ENCODE measurements at places on chromosomes 5 and 9.

DNA sequence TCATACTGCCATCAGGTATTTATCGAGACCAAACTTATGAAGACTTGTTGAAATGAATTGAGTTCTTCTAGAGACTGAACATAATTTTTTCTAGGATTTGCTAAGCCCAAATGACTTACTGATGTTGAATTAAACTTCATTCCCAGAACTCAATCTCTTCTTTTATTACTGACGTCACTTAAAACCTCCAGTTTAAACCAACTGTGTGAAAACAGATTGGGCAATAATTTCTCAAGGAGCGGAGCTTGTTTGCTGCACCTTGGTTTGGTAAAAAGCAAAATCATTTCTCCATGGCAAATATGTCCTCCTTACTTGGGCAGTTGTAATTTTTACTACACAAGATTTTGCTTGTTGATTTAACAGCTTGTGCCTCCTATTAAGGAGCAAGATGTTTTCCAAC, 37.4 kb downstream of the CFAP90 start:
- DNase-seq = no peak

GRCh38 chr9:104850786-104851545, 77.0 kb downstream of the ABCA1 start:
- DNase-seq = no peak

GRCh38 chr5:175805256-175806011, 65.9 kb upstream of the CPLX2 start:
- DNase-seq = no peak

DNA sequence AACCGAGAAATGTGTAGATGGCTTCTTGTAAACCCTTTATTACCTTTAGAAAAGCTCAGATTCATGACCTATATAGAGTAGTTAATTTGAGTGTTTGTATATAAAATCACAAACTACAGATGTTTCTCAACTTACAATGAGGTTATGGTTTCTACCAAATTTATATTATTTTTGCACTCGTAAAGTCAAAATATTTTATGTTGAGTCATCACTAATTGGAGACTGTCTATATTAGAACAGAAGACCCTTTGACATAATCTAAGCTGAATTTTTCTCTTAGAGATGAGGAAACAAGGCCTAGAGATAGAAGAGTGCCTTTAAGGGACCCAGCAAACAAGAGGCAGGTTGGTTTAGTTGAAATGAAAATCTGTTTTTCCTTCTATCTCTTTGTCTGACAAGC, 20.0 kb upstream of the NMUR2 start:
- DNase-seq = no peak

DNA sequence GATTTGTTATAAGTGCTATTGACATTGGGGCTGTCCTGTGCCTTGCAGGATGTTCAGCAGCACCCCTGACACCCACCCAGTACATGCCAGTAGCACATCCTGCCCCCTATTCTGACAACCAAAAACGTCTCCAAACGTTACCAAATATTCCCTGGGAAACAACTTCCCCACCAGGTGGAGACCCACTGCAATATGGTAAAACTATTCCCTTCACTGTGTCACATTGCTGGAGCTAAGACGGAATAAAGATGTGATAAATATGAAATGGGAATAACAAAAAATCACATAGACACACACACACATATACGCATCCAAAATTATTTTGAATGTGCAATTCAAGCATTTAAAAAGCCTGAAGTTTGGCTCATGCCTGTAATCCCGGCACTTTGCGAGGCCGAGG, 874.3 kb upstream of the DMAC1 start:
- DNase-seq = no peak

DNA sequence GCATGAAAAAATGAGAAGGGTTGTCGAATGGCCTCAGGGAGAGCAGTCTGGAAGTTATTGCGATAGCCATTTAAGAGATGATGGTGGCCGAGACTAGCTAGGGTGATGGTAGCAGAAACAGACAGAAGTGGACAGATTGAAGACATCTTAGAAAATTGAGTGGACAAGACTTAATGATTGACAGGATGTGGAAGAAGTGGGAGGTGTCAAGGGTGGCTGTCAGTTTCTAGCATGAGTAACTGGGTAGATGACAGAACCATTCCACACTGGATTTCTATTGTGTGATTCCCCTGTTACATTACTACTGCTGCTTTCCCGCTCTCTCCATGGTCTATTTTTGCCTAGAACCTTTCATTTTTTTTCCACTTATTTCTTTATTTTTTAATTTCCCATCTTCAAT, 12.6 kb downstream of the CHMP5 start:
- DNase-seq = no peak

DNA sequence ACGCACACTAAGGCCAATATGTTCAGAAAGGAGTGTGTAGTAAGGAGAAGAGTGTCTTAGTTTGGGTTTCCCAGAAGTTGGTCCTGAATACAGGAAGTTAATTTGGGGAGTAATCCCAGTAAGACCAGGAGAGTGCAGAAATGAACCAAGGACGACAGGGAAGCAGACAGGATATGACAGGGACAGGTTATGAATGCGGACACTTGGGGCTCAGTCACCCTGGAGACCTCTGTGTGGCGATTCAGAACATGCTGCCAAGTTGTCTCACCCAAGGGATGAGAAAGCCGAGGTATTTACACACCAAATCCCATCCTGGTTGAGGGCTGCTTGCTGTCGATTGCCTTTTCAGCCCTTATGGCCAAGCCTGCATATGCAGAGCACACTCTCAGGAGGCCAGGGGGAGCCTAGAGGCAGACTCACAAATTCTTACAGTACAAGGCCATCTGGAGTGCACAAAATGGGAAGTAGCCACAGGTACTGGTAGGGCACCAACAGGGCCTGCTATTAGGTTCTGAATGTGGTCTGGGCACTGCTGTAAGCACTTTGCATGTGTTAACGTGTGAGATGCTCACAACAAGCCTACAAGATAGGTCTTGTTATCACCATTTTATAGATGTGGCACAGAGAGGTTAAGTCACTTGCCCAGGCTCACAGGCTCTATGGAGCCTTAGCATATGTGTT, 233.1 kb upstream of the ANKRD55 start:
- no peak for DNase-seq

GRCh38 chr9:91541734-91542133, 118.1 kb upstream of the NFIL3 start:
- no peak for DNase-seq

GRCh38 chr5:1180841-1181271, 20.5 kb upstream of the SLC6A19 start:
- DNase-seq = no peak

DNA sequence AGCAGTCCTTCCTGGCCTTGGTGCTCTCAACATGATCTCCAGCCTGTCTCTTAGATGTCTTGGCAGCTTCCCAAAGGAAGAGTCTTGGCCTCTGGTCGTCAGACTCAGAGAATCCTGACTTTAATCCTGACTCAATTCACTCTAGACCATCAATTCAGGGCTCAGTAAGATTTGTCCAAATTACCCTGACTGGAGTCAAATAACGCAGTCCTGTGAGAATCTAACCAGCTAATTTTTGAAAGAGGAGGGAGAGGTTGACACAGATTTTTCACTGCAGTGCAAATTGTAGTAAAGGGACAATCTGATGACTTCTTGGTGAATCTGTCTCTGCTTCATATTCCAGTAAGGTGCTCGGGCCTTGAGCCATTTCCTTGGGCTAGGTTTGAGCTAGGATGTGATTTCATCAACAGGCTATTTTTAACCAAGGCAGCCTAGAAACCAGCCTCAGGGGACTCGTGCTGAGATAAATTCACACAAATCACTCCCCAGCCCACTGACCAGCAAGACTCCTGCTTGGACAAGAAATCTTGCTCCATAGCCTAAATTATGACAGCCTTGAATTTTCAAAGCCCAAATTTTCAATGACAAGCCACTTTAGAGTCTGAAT, 257.4 kb downstream of the ENC1 start:
- no peak for DNase-seq

DNA sequence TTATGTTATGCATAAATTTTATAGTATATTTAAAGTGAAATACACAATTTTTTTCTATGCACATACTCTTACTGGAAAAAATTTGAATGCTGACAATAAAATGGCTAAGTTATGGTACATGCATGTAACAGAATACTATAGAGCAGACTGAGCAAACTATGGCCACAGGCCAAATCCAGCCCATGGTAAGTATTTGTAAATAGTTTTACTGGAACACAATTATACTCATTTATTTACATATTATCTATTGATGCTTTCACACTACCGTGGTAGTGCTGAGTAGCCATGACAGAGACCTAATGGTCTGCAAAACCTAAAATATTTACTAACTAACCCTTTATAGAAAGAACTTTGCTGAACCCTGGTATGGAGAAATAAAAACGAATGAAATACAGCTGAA, 45.7 kb downstream of the TEX10 start:
- no peak for DNase-seq

- DNase-seq = no peak
These were observed 25.2 kb downstream of the MAP3K1 start for GRCh38 chr5:56840597-56840996.

- DNase-seq = no peak
These were observed 2362.5 kb upstream of the WWC1 start for GRCh38 chr5:165928971-165929370.

DNA sequence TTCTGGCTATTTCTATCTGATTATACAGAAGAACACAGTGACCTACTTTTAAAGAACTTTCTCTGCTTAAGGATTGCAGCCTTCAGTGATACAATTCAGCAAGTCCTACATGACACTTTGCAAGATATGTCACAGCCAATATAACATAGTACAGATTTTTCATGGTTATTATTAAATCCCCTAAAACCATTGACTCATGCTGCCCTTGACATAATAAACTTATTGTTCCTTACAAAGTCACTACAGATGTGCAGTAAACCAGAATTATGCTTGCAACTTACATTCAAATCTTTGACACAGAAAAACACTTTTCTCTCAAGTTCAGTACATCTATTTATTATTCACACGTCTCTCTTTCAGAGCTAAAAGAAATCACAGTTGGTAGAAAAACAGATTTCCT, 1136.3 kb upstream of the ACO1 start:
- no peak for DNase-seq

DNA sequence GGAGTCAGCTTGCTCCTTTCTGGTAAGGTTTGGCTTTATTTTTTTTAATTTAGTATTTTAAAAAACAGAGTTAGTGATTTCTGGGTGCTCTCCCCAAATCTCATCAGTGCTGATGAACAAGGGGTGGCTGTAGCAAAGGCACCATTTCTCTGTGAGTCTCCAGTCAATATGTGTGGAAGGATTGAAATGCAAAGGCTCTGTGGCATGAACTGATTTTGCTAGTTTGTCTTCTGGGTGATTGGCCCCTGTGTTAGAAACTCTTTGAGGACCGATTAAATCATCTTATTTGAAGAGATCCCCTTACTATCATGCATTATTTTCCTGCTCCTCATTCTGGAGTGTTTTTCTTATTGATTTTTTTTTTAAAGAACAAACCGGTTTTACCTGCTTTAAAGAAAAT, 596 bp downstream of the TEK start:
- no peak for DNase-seq

- no peak for DNase-seq
These were observed 116.6 kb downstream of the ESM1 start for GRCh38 chr5:54868511-54869483.
